Stimulated activated CD4-positive, alpha-beta T cell treated with anti-CD3 and anti-CD28 coated beads, Interleukin-1b, Interleukin-23, amount 100 ng/mL, for 1 hour (primary cell): ENCODE measurements at places on chromosomes 1 and 21.

- no peak for DNase-seq
Observed at GRCh38 chr21:32256873-32257620, 21.8 kb downstream of the MIS18A start.

- DNase-seq, result no peak
Observed at GRCh38 chr1:95953015-95953414, 719.0 kb downstream of the RWDD3 start.

GRCh38 chr1:230787471-230787870 lies 40.3 kb downstream of the CAPN9 start:
- DNase-seq, result no peak

DNA sequence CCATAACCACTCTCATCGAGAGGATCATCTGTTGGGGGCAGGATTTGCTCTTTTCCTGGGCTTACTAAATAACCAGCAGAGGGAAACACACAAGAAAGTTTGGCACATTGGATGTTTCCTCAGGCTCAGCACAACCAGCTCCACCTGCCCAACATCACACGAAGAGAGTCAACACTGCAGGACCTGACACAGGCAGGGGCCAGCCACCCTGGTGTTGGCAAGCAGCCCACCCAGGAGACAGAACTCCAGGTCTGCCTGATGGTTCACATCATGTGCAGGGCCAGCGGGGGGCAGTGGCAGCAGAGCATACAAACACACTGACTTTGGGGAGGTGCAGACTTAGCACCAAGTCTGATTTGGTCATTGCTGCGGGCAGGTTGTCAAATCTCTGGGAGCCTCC lies 182.3 kb upstream of the GALNT2 start:
- no peak for DNase-seq

GRCh38 chr1:21759818-21760217 lies 23.1 kb downstream of the USP48 start:
- no peak for DNase-seq

DNA sequence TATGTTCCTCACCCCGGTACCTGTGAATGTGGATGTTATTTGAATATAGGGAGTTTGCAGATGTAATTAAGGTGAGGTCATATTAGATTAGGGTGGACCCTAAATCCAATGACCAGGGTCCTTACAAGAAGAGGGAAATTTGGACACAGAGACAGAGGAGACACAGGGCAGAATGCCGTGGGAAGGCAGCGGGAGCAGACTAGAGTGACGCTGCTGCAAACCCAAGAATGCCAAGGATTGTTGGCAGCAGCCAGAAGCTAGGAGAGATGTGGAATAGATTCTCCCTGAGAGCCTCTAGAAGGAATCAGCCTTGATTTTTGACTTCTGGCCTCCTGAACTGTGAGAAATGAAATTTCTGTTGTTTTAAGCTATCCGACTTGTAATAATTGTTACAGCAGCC lies 53.6 kb downstream of the SPATA46 start:
- DNase-seq, result no peak

DNA sequence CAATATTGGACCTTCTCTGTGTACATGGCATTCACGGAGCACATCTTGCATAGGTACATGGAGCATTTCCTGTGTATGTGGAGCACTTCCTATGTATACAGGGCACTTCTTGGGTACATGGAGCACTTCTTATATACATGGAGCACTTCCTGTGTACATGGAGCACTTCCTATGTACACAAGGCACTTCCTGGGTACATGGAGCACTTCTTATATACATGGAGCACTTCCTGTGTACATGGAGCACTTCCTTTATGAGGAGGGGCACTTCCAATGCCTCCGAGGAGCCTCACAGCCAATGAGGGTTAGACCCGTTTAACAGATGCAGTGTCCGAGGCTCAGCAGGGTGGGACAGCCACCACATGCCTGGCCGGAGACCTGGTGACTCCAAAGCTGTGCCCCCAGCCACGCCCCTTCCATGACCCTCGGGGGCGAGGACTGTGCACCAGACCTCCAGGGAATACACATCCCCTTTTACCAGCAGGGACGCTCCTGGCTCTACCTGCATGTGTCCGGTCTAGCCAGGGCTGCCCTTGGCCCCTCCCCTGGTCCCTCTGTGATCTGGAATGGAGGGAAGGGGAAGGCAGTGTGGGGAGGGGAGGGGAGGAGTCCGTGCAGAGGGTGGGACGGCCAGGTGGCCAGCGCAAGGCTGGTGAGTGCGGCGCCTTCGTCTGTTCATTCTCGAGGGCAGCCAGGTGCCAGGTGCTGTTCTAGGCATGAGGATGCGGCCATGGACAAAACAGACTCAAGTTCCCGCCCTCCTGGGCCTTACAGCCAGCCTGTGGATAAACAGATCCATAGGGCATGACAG lies 195.1 kb upstream of the TMEM51 start:
- no peak for DNase-seq

DNA sequence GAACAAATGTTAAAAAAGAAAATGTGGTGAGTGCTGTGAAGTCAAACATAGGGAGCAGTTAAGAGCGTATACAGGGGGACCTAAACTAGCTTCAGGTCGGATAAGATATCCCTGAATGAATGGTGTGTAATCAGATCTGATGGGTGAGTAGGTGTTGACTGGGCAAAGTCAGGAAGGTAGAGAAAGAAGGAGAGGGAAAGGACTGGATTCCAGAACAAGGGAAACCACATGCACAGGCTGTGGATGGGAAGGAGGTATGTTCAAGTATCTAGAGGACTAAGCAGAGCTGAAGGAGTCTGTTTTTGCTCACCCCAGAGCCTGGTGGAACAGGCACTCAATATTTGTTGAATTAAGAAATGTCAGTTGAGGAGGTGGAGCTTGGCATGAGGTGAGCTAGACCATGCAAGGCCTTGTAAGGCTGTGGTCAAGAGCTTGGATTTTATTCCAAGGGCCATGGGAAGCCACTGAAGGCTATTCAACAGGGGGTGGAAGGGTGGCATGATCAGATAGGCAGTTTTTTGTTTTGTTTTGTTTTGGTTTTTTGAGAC lies 27.4 kb downstream of the MAP7D1 start:
- DNase-seq, result no peak

DNA sequence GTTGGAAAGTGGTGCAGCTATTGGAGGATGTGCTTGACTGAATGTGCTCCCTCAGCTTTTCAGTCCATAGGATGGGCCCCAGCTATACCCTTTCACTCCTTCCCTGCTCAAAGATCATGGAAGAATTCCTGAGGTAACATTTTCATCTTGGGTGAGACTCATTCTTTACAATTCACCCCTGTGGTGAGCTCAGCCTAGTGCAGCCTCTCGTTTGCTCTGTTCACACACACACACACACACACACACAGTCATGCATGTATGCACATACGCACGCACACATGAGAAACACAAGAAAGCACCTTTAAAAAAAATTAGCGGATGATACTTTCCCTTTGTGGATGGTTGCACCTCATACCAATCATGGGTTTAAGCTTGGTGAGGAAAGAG lies 25.8 kb downstream of the CCN1 start:
- no peak for DNase-seq

DNA sequence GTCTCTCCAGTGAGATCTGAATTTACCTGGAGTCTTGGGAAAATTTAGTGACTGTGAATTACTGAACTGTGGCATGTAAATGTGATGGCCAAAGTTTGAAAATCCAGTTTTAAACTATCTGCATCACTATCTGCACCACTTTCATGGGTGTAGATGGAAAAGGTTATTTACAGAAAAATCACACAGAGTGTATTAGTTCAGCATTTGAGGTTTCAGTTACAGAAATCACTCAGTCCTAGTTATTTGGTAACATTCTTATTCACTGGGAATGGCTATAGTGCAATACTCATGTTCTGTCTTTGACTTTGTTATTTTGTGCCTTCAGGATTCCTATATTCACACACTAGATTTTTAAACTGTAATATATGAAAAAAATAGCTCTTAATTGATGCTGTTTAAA lies 60.6 kb upstream of the IFI44L start:
- DNase-seq, result no peak

- no peak for DNase-seq
Observed at GRCh38 chr1:23925279-23925678, 12.1 kb upstream of the CNR2 start.

DNA sequence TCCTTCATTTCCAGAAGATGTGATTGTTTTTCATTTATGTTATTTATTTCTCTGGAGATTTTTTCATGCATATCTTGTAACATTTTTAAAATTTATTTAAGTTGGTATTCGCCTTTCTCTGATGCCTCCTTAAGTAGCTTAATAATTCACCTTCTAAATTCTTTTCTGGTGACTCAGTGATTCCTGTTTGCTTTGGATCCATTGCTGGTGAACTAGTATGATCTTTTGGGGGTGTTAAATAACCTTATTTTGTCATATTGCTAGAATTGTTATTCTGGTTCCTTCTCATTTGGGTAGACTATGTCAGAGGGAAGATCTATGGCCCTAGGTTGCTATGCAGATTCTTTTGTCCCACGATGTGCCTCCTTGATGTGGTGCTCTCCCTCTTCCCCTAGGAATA lies 1347.2 kb upstream of the B3GALT2 start:
- no peak for DNase-seq

DNA sequence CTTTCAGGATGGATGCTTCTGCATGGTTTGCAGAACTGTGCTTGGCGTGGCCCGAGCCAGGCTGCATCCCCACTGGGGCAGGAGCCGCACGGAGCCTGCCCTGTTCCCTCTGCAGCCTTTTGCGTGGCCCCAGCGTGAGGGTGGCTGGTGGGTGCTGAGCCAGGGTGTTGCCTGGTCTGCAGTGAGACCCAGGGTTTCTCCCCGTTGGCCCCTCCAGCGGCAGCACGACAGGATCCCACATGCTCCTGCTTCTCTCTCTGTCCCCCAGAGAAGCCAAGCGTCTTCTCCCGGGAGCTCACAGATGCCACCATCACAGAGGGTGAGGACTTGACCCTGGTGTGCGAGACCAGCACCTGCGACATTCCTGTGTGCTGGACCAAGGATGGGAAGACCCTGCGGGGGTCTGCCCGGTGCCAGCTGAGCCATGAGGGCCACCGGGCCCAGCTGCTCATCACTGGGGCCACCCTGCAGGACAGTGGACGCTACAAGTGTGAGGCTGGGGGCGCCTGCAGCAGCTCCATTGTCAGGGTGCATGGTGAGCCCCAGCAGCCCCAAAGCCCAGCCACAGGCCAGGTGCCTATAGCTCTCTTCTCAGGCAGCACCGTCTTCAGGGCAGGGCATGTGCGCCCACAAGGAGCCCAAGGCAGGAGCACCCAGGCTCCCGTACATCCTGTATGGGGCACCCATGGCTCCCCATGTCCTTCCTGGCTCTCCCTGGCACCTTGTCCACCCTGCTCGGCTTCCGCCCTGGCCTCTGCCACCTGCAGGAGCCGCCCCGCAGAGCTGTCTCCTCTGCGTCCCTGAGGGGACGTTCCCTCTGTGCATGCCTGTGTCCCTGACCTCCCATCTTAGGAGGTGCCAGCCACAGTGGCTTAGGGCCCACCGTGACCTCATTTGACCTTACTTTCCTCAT lies 78.9 kb downstream of the OBSCN start:
- no peak for DNase-seq

- peak; percentile 81 for DNase-seq
Observed at GRCh38 chr1:154335025-154335714, 9.8 kb downstream of the ATP8B2 start.

- peak; percentile 48 for DNase-seq
Observed at GRCh38 chr1:227728059-227728891, 6.8 kb downstream of the JMJD4 start.

DNA sequence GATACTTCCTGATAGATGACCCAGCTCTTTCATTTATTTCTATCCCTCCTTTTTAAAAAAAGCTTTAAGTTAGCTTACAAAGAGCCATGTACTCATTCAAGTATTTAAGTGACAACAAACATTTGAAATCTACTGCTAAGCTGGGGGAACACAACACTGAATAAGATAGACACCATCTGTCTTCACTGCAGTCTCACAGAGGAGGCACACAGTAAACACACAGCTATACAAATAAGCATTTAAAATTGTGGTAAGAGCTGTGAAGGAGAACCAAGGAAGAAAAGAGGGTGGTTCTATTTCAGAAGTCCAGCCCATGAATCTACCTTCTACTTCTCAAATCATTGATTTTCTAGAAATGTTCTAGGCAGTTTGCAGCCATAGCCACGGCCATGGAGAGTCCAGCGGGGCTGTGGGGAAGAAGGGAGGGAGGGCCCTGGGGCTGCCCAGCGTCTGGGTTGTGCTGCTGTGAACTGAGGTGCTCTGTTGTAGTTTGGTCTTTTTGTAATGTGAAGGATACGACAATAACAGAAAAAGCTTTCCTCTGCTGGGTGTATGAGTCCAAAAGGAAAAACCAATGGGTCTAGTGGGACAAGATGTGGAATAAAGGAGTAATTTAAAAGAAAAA lies 28.2 kb downstream of the PRDM2 start:
- DNase-seq, result no peak

- DNase-seq, result no peak
Observed at GRCh38 chr1:65955503-65955902, 162.8 kb downstream of the PDE4B start.

DNA sequence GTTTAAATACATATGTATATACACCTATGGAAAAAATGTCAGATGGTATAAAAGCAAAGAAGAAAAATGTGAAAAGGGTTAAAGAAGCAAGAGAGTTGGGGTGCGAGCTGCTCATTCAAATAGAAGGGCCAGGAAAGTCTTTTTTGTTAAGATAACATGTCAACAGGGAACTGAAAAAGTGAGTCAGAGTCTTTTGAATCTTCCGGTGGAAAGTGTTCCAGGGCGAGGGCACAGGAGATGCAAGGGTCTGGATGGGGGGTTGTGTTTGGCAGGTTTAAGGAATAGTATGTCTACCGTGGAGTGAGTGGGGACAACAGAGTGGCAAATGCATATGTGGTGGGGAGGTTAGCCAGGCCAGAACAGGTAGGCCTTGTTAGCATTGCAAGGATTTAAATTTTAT lies 22.2 kb upstream of the GNG12 start:
- no peak for DNase-seq

DNA sequence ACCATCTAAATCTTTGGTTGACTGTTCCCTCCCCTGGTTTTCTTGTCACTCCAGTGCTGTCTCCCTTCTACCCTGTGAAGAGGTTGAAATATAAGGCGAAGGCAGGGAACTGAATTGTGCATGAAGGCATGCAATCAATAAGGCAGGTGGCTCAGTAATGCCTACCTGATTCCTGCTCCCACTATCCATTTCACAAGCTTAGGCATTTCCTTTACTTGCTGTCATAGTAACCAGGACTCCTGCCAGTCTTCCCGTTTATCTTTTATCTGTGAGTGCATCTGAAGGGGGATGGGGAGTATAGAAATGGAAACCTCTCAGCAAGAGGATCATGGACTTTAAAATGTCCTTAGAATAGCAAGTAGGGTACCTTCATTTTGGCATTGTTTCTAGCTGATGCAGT lies 40.5 kb downstream of the MRPS6 start:
- DNase-seq, result no peak

DNA sequence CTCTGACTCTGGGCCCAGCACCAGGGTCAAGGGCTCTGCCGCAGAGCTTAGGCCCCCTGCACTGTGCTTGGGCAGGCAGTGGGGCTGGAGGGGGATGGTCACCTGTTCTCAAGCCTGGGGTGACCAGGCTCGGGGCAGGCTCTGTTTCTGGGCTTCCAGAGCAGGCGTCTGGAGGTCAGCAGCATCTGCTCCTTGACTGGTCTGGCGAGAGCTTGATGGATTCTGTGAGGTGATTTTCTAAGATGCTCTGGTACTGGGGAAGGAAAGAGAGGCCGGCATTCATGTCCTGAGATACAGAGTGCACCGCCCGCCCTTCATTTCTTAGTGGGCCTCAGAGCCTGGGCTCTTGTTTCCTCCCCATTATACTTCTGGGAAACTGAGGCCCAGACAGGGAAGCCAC lies 24.5 kb downstream of the RAB7B start:
- DNase-seq, result no peak

- no peak for DNase-seq
Observed at GRCh38 chr1:208154679-208155642, 89.2 kb downstream of the PLXNA2 start.
